Fibroblast of skin of left biceps (primary cell): ENCODE measurements at places on chromosomes 2 and 18.

DNA sequence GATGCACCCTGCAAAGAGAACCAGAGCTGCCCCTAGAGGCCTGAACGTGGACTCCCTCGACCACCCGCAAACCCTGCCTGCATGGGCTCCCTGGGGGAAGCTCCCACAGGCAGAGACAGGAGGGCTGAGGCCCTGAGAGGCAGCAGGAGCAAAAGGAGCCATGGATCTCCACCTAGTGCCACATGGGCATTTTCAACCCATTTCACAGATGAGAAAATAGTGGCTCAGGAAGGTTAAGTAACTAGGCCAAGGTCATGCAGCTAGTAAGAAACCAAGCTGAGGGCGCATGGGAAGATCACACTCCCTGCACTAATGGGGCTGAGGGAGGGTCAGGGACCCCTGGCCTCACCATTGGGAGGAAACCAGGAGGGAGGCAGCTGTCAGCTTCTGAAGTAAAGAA, 271.7 kb upstream of the RAB6C start:
- DNase-seq = no peak

DNA sequence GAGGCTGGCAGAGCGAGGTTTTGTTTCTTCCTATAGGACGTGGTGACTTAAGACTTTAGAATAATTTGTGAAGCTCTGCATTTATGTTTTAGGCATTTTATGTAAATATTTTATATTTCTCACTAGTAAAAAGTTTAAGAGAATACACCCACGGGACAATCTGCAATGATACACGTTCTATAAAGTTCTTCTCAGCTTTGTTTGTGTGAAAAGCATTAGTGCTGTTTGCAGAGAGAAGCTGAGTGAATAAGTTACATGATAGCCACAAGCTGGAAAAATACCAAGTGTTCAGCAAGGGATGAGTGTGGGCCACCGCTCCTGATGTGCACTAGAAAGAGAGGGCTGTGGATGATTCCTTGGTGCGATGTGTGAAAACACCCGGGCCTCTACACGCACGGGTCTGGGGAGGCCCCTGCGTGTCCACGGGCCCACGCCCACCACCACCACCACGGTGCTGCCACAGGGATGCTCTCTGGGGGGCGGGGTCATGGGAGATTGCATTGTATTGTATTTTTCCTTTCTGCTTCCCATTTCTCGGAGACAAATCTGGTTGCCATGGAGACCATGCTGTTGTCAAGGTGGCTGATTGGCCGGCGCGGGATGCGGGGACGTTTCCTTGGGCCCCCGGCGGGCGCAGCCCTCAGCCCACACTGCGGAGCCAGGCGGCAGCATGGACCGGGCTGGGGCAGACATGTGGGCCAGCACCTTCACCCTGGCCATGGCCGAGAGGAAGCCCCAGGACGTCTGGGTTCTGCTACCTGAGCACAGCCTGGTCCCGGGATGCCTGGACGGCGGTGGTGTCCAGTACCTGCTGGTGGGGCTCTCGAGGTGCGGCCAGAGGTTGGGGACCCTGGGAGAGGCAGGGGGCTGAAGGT, at the start of gene RTP5:
Gene RTP5, plus strand, starts transcription at position 643 of the 875 bp plus-strand sequence. Its CDS starts 28 bp downstream, at position 671.
- DNase-seq = no peak

DNA sequence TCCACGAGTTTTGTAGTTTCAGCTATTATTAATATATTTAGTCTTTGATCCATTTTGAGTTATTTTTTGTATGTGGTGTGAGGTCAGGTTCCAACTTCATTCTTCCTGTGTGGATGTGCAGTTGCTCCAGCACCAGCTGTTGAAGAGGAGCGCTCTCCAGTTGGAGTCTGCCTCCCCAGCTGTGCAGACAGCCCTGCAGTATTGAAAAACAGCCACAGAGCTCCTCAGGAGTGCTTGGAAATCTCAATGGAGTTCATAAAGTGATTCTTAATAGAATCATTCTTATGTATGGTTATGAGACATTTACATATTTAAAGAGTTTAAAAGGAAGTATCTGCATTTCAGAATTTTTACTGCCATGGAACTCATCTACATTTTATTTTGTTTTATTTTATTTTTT, 17.3 kb downstream of the DGKD start:
- DNase-seq = no peak

DNA sequence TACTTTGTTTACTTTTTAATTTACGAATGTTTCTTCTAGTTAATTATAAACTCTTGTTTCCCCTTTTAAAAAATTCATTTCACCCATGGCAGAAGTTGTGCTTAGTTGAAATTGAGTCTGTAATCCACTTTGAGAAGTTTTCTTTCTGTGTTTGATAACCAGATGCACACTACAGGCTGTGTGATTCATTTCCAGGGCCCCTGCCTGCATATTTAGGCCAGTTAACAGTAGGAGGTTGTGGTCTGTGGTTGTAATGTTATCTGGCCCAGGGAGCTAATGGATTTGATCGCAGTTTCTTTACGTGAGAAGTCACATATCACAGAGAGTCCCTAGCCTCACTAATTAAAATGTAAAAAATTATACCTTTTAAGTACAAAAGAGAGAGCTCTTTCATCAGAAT, 3.3 kb downstream of the CDH7 start:
- DNase-seq = peak; percentile 34

DNA sequence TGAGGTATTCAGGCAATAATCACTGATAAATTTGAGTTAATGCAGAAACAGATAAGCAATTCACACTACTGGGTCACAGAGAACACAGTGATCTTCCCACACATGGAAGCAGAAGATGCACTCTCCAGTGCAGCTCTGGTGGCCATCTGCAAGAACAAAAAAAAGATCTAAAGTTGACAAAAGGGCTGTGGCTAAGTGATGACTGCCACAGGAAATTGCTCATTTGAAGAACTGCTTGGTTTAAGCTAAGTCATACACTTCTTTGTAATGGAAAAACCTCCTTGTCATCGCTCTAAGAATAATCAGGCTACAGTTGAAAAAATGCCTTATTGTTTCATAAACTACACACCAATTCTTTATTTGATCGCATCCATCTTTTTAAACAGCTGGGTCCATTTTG, 115.1 kb downstream of the DTNB start:
- DNase-seq = peak; percentile 54

- no peak for DNase-seq
Observed at GRCh38 chr2:124586835-124587234, 561.7 kb downstream of the CNTNAP5 start.

GRCh38 chr2:43222475-43223309, 3.7 kb downstream of the ZFP36L2 start:
- no peak for DNase-seq

DNA sequence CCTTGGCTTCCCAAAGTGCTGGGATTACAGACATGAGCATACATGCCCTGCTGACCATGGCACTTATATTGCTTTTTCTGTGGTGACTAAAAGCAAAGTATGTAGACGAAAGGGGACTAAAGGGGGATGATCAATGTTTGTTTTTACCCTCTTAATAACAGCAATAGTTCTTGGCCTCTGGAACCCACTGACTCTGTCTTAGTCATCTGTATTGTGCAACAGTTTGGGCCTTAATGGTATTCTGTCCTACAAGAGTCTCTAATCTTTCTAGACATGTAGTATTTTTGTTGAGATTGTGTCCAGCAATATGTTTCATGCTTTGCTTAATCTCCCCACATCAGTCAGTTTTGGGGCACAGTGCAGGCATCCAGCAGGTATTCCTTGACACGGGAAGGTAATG, 359.9 kb upstream of the FANCL start:
- no peak for DNase-seq

- DNase-seq = no peak
Observed at GRCh38 chr2:37192551-37192950, 3.7 kb upstream of the CEBPZOS start.

GRCh38 chr2:128270672-128271596, 47.7 kb downstream of the HS6ST1 start:
- DNase-seq = no peak

- no peak for DNase-seq
Observed at GRCh38 chr18:32460171-32460731, 10.4 kb downstream of the GAREM1 start.

DNA sequence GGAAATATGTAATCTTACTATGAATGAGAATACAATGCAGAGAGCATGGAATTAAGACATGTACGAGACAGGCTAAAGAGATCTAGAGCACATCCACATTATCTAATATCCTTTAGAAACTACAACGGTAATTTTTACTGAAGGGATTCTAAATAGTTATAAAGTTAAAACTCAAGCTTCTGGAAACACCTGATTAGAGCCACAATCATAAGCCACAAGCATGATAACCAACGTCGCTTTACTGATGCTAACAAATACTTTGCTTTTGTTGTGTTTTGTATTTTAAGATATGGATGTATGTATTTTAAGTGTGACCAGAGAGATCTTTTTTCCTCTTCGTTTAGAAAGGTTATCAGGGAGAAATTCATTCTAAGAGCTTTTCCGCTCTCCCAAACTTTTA, 44.0 kb upstream of the STK17B start:
- DNase-seq = no peak

GRCh38 chr18:34957864-34958259, 83.4 kb upstream of the MAPRE2 start:
- DNase-seq = no peak

- no peak for DNase-seq
Observed at GRCh38 chr2:105887256-105887655, 142.5 kb downstream of the NCK2 start.

GRCh38 chr2:239269173-239269885, 131.5 kb downstream of the HDAC4 start:
- no peak for DNase-seq

GRCh38 chr18:50285631-50286321, 1.7 kb downstream of the CXXC1 start:
- no peak for DNase-seq

GRCh38 chr2:73176205-73176880, 26.0 kb upstream of the NOTO start:
- no peak for DNase-seq

- DNase-seq = no peak
Observed at GRCh38 chr18:51330148-51330547, 132.7 kb upstream of the MEX3C start.

- no peak for DNase-seq
Observed at GRCh38 chr2:239711911-239712570, 311.2 kb upstream of the HDAC4 start.

DNA sequence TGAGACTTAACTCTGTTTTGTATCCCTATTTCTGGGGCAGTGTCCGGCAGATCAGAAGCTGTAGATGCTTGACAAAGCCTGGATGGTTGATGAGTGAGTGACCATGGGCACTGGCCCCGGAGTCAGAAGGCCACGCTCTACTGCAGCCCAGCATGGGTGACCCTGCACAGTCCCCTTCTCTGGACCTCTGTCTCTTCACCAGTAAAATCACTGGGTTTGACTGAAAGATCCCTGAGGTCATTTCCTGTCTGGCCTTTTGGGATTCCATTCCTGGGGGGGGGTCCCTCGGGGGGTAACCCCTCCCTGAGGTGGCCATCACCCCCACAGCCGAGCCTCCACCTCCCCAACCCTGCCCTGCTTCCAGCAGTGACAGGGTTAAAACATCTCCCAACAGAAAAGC, 31.7 kb downstream of the MRPL35 start:
- DNase-seq = no peak

- no peak for DNase-seq
Observed at GRCh38 chr18:31563778-31564177, 27.9 kb upstream of the TTR start.

DNA sequence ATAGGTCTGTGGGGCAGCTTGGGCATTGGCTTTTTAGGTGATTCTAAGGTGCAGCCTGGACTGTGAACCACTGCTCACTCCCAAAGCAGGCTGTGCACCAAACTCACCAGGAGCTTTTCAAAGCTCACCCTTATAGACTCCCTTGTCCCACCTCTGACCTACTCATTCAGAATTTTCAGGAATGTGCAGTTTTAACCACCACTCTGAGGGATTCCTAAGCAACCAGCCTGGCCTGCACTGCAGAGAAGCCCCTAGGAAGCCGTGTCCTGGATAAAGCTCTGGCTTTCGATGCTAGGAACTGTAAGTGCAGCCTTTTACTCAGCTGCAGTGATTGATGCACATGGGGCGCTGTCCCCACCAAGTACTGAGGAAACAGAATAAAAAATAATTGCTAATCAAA, 33.0 kb downstream of the MRO start:
- no peak for DNase-seq

DNA sequence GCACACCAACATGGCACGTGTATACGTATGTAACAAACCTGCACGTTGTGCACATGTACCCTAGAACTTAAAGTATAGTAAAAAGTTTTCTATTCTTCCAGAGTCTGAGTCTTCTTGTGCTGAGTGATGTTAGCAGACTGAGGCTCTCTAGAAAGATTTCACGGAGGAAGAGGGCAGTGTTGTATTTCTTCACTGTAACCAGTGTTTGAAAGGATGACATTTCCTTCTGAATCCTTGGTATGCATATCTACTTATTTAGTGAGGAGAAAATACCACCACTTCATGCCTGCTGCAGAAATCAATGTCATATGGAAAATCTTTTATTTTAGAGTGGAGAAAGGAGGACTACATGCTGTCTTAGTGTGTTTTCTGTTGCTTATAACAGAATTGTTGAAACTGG, 357.1 kb downstream of the CCDC85A start:
- no peak for DNase-seq

- no peak for DNase-seq
Observed at GRCh38 chr18:46237891-46238290, 133.7 kb downstream of the HAUS1 start.

DNA sequence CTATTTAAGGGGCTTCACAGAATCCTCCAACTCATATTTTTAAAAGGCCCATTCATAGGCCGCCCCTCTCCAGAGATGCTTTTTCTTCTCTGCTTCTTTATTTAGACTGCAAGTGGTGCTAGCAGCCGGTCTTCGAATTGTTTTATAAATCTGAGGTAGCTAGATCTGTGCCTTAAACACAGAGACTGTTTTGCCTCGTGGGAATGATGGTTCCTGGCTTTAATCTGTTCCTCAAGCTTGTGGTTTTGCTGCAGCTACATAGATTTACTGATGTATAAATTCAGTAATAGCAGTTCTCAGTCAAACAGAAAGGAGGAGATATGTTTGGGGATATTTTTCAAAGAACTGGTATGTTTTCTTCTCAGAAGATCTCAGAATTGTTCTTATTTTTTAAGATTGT, 45.3 kb downstream of the TNFRSF11A start:
- no peak for DNase-seq

DNA sequence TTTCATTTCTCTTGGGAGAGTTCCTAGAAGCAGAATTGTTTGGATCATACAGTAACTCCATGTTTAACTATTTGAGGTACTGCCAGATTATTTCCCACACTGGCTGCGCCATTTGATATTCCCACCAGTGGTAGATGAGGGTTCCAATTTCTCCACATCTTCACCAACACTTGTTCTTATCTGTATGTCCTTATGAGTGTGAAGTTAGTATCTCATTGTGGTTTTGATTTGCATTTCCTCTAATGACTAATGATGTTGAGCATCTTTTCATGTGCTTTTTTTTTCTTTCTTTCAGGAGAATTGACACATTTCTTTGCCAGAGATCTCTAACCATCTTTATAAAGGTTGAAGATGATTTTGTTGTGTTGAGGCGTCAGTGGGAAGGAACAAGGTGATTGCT, 4.1 kb upstream of the MGAT5 start:
- no peak for DNase-seq

DNA sequence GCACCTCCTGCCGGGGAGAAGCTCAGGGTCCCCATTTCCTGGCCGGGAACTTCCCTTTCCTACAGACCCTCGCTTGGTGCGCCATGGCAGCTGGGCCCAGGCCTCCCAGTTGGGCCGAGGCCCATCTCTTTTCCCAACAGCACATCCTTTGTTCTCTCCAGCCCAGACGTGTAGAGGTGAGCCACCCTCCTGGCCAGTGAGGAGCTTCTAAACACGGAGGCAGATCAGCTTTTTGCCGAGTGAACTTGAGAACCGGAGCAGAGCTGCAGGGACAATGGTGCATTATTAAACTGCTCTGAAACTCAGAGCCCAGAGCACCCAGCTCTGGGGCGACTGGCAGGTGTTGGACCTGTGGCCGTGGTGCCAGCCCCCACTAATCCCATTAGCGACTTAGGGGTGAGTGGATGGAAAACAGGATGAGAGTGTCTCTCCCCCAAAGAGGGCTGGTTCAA, 25.4 kb downstream of the SH3BP4 start:
- DNase-seq = no peak
